ENCODE measurements at places on chromosomes 2 and 18.

DNA sequence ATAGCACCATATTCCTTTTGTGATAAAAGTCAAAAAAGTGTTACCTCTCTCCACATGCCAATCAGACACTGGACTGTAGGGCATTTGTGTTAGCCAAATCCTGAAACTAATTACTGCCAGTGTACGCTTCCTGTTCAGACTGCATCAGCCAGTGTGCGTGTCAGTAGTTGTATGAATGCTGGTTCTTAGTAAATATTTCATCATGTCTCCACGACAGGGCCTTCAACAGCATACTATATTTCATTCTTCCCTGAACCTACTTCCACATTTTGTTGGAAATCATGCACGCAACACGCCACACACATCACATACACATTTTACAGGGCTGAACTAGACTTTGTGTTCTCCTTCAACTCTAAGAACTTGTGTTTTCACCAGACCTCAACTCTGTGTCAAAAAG lies 77.5 kb downstream of the EPB41L3 start:
- DNase-seq, result no peak

- no peak for DNase-seq
Measured at GRCh38 chr2:229456091-229456490, 185.0 kb upstream of the PID1 start.

DNA sequence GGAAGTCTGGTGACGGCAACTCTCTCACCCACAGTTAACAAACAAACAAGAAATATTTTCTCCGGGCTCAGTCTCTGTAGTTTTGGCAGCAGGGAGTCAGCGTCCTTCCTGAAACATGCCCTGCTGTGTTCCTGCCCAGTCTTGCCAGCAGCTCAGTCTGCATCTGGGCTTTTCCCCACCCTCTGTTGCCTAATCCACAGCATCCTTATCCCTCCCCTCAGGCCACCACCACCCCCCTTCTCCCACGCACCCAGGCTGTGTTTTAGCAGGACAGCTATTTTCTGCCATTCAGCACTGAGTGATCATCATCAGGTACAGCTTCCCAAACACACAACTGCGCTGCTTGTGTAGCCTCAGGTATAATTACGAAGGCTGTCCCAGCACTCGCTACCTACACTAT lies 168.2 kb downstream of the DPP10 start:
- no peak for DNase-seq

DNA sequence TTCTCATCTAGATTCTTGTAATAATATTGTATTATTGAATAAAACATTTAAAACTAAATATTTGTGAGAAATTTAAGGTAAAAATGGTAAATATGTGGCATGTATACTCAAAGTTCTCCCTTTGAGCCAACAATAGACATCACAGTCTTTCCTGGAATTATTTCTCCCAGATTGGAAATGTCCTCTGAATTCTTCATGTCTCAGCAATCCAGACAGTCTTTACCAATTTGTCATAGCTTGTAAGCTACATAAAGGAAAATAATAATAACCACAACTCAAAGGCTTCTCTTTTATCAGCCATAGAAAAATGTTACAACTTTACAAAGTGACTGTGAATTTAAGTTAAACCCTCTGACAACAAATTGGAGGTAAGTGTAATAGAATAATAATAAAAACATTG lies 784.9 kb downstream of the EPHA4 start:
- DNase-seq, result no peak

- no peak for DNase-seq
Measured at GRCh38 chr2:98524168-98524567, 79.5 kb downstream of the INPP4A start.

- no peak for DNase-seq
Measured at GRCh38 chr2:70806620-70807019, 13.8 kb downstream of the CLEC4F start.

DNA sequence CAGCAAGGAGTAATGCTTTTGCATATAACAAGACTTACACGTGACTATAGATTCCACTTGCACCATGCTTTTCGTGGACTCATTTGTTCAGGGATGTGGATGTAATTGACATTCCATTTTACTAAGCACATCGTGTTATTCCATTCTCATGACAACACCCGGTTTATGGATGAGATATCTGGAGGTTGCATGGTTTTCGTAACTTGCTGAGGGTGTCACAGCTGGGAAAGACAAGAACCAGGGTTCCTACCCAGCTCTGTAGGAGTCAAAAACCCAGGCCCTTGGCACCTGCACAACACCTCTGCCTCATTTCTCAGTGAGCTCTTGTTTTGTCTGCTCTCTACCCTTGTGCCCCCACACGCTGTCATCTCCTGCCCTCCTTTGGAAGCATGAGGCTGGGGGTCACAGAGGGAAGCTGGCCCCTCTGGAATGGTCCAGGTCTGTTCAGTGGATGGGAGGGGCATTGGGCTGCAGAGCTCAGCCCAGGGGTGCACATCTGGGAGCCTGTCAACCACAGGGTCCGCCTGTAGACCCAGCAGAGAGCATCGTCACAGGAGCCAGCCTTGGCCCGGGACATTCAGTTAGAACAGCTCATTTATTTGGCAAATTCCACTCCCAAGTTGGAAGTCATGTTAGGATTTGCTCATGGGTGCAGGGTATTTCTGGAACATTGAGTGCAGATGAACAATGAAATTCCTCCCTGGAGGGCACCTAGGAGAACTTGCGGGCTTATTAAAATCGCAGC lies 120.1 kb upstream of the TWIST2 start:
- no peak for DNase-seq

DNA sequence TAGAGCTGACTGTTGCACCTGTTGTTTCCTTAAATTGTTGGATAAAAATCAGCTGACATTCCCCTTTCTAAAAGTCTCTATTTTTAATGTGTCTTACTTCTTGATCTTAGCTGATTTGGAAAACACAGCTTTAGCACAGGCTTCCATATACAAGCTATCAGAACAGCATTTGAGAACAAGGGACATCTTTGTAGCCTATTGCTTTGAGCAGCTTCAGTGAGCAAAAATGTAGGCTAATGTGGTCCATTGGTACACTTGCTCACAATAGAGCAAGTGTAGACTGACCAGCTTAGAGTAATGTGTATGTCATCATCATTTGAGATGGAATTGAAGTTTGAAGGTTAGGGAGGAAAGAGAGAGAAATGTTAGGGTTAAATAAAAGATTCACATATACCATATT lies 7.0 kb downstream of the INPP1 start:
- DNase-seq, result no peak

DNA sequence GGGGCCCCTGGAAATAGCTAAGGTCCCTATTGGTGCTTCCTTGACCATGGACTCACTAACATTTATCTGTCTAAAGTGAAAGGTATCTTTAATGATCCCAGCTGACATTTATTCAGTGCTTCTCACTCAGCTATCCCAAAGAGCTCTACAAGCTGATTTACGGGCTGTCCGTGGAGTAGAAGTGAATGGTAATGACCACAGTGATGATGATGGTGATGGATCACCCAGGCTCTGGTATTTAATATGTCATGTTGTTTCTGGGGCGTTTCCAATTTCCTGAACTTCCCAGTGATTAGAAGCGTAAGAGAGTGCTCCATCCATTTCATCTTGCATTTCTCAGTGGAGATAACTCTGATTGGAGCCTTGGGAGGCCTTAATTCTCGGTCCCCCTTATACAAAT lies 304.3 kb downstream of the HRH4 start:
- no peak for DNase-seq

- DNase-seq, result no peak
Measured at GRCh38 chr2:62785216-62785615, 79.7 kb downstream of the EHBP1 start.
